ENCODE measurements at places on chromosomes 1 and 21. TPM values are rescaled to one million over a fixed set of nuclear protein-coding genes. Genes with fewer than 3 reads are reported as not detected.

Gene MYBPH
- total RNA-seq, result not detected

DNA sequence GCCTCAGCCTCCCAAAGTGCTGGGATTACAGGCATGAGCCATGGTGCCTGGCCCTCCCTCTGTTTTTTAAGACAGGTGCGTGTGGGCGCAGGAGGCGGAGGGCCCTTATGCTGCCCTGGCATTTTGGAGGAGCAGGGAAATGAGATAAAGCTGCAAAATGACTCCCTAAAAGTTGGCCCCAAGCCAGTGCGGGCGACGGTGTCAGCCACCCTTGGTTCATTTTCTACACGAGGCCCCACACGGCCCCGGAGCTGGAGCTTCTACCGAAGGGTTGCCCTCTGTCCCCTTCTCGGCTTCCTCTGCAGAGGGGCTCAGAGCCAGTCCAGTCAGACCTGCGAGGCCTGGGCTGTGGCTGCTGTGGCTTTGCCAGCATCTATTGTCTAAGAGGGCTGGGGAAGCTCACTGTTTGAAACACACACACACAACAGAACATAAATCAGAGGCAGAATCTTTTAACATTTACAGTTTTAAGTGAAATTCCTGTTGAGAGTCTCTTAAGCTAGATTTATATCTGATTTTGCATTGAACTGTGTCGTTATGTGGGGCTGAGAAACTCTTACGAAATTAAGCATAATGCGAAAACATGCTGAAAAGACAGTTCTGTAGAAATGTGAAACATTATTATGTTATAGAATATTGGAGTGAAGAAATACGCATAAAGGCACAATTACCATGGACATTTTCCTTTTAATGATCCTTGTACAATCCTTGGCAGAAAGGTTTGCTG, 255.9 kb downstream of the CAMTA1 start:
- DNase-seq, result no peak

- DNase-seq, result no peak
Measured at GRCh38 chr1:245906207-245906606, 600.9 kb downstream of the SMYD3 start.

- no peak for DNase-seq
Measured at GRCh38 chr1:58585166-58585565, 8.1 kb upstream of the TACSTD2 start.

Data from lung microvascular endothelial cell (primary cell).